Body of pancreas (tissue), 4 donors: ENCODE measurements at places on chromosomes 4 and X.

GRCh38 chrX:26653050-26653449 lies 437.1 kb downstream of the MAGEB5 start:
- no peaks in the 10 kb centered on the region for H3K4me1 ChIP-seq
- no peak overlapping the region for H3K27ac ChIP-seq
- DNase-seq = no peak
- H3K4me3 ChIP-seq = no peak overlapping the region
- no peaks in the 10 kb centered on the region for H3K27me3 ChIP-seq

GRCh38 chr4:100174985-100175383 lies 15.3 kb downstream of the DDIT4L start:
- no peaks in the 10 kb centered on the region for H3K27me3 ChIP-seq
- H3K36me3 ChIP-seq = no peaks in the 10 kb centered on the region
- no peak for DNase-seq
- H3K4me1 ChIP-seq = no peaks in the 10 kb centered on the region
- no peak overlapping the region for H3K27ac ChIP-seq
- no peak overlapping the region for H3K4me3 ChIP-seq

- no peaks in the 10 kb centered on the region for H3K36me3 ChIP-seq
- no peak overlapping the region for H3K27ac ChIP-seq
- no peaks in the 10 kb centered on the region for H3K27me3 ChIP-seq
- DNase-seq = no peak
- H3K4me1 ChIP-seq = no peaks in the 10 kb centered on the region
Measured at GRCh38 chr4:174318829-174319764, 35.4 kb downstream of the CEP44 start.

DNA sequence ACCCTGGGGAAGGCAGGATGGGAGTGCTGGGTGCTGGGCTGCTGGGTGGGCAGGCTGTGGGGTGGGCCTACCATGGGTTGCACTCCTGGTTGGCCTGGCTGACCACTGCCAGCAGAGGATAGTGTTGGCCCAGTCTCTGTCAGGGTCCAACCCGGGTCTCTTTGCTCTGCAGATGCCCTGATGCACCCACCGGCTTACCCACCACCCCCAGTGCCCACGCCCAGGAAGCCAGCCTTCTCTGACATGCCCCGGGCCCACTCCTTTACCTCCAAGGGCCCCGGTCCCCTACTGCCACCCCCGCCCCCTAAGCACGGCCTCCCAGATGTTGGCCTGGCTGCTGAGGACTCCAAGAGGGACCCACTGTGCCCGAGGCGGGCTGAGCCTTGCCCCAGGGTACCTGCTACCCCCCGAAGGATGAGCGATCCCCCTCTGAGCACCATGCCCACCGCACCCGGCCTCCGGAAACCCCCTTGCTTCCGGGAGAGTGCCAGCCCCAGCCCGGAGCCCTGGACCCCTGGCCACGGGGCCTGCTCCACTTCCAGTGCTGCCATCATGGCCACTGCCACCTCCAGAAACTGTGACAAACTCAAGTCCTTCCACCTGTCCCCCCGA lies 14.2 kb upstream of the ADD1 start:
- H3K27me3 ChIP-seq = no peaks in the 10 kb centered on the region
- no peak overlapping the region for H3K4me3 ChIP-seq
- no peaks in the 10 kb centered on the region for H3K36me3 ChIP-seq
- DNase-seq = no peak

DNA sequence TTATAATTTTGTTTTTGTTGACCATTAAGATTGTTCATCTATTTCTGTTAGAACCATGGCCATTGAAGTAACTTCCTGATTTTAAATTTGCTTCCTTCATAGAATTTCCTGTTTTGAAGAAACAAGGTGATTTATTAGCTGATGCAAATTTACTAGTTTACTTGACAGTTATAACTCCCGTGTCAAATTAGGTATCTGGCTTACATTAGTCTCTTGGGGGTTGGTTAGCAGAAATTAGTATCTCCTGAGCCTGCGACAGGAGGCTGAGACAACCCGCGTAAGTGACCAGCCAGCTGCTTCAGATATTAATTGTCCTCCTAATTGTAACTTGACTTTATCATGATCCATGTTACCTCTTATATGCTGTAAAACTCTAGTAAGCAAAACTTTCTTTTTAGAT lies 154.3 kb downstream of the CFAP299 start:
- no peak for DNase-seq
- no peak overlapping the region for H3K27ac ChIP-seq
- no peaks in the 10 kb centered on the region for H3K27me3 ChIP-seq
- no peaks in the 10 kb centered on the region for H3K36me3 ChIP-seq

DNA sequence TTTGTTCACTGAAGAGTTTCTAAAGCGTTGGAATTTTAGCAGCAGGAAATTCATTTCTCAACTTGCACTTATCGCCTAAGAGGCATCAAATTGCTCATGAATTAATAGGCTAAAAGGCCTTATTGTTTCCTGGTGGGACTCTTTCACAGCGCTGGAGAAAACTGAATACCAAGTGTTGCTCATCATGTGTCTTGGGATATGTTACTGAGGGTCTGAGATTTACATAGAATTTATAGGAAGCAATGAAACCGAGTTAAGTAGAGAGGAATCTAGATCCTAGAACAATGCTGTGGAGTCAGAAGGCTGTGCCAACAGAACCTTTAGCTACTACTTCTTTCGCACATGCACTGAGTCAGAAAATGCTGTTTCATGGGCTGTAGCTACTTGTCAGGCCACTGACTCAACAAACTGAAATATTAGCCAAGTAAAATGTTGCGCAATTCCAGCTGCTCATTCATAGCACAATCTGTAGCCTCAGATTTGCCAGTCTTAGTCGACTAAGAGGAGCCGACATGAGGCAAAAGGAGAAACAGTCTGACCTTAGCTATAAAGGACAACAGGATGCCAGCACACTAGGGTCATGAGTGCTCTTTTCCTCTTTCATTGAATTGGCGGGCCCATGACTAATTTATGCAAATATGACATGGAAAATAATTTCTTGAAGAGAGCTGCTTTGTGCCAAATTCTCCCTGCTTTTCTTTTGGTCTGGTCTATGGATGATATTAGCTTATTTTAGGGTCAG lies 35.9 kb upstream of the CXCL8 start:
- H3K27ac ChIP-seq = peak overlapping the region; percentile 60
- H3K36me3 ChIP-seq = no peaks in the 10 kb centered on the region
- peak; percentile 93 for DNase-seq
- no peak overlapping the region for H3K4me3 ChIP-seq
- peaks cover 30% of the 10 kb centered on the region for H3K4me1 ChIP-seq
- no peaks in the 10 kb centered on the region for H3K27me3 ChIP-seq

DNA sequence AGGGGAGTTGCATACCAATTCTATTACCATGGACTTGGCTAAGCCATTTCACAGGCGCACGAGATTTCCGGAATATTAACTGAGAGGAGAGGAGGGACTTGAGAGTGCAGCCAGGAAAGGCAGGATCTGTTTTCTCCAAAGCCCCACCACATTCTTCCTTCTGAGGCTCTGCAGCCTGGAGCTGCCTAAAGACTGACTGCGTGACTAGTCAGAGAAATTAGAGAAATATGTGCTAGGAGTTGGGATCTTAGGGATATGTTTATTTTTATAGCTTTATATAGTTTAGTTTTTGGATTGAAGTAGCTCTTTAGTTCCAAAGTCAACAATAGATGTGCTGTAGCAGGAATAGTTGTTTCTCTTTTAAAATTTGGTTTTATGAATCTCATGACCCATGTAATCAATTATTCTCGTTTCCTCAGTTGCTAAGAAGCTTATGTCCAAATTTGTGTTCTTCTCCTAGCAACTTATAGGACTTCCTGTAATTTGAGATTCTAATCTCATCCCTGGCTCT lies 300.1 kb upstream of the DDX53 start:
- no peak overlapping the region for H3K27ac ChIP-seq
- H3K36me3 ChIP-seq = no peaks in the 10 kb centered on the region
- no peaks in the 10 kb centered on the region for H3K27me3 ChIP-seq
- H3K4me1 ChIP-seq = no peaks in the 10 kb centered on the region
- DNase-seq = no peak

GRCh38 chr4:32661229-32661628 lies 1941.1 kb downstream of the PCDH7 start:
- H3K4me3 ChIP-seq = no peak overlapping the region
- H3K4me1 ChIP-seq = no peaks in the 10 kb centered on the region
- DNase-seq = no peak
- H3K36me3 ChIP-seq = no peaks in the 10 kb centered on the region
- no peak overlapping the region for H3K27ac ChIP-seq
- H3K27me3 ChIP-seq = no peaks in the 10 kb centered on the region

- no peak for DNase-seq
- no peak overlapping the region for H3K27ac ChIP-seq
- H3K36me3 ChIP-seq = no peaks in the 10 kb centered on the region
- no peaks in the 10 kb centered on the region for H3K27me3 ChIP-seq
Measured at GRCh38 chrX:151745651-151746050, 11.1 kb downstream of the CNGA2 start.

GRCh38 chrX:30414144-30414543 lies 105.0 kb upstream of the NR0B1 start:
- H3K4me3 ChIP-seq = no peak overlapping the region
- no peaks in the 10 kb centered on the region for H3K27me3 ChIP-seq
- no peaks in the 10 kb centered on the region for H3K36me3 ChIP-seq
- no peaks in the 10 kb centered on the region for H3K4me1 ChIP-seq
- H3K27ac ChIP-seq = no peak overlapping the region

- H3K27ac ChIP-seq = peak overlapping the region; percentile 33
- DNase-seq = no peak
- peaks cover 44% of the 10 kb centered on the region for H3K4me1 ChIP-seq
- H3K36me3 ChIP-seq = no peaks in the 10 kb centered on the region
Measured at GRCh38 chr4:173696551-173696950, 166.5 kb upstream of the HAND2 start.

DNA sequence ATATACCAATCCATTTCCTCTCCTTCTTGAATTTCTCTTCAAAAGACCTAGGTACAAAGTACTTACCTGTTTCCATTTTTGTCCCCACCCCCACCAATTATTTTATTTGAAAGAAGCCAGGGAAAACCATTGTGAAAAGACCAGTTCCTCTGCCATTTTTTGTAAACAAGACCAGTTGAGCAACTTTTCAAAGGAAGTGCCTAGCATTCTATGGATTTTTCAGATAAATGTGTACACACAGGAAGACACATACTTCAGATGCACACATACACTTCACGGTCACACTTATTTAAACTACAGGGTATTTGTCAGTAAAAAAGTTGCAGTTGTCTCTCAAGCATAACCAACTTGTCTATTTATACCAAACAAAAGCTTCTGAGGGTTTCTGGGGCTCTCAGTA lies 587.2 kb upstream of the KLHL4 start:
- no peak overlapping the region for H3K27ac ChIP-seq
- no peaks in the 10 kb centered on the region for H3K4me1 ChIP-seq
- DNase-seq = no peak
- H3K27me3 ChIP-seq = no peaks in the 10 kb centered on the region
- H3K36me3 ChIP-seq = no peaks in the 10 kb centered on the region
- no peak overlapping the region for H3K4me3 ChIP-seq

DNA sequence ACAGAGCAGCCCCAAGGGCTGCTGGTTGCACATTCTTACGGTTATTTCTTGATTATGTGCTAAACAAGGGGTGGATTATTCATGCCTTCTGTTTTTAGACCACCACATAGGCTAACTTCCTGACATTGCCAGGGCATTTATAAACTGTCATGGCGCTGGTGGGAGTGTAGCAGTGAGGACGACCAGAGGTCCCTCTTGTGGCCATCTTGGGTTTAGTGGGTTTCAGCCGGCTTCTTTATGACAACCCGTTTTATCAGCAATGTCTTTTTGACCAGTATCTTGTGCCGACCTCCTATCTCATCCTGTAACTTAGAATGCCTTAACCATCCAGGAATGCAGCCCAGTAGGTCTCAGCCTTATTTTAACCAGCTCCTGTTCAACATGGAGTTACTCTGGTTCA lies 212.4 kb upstream of the GRID2 start:
- H3K36me3 ChIP-seq = no peaks in the 10 kb centered on the region
- H3K4me1 ChIP-seq = no peaks in the 10 kb centered on the region
- H3K4me3 ChIP-seq = no peak overlapping the region
- no peak overlapping the region for H3K27ac ChIP-seq
- DNase-seq = no peak
- H3K27me3 ChIP-seq = no peaks in the 10 kb centered on the region

DNA sequence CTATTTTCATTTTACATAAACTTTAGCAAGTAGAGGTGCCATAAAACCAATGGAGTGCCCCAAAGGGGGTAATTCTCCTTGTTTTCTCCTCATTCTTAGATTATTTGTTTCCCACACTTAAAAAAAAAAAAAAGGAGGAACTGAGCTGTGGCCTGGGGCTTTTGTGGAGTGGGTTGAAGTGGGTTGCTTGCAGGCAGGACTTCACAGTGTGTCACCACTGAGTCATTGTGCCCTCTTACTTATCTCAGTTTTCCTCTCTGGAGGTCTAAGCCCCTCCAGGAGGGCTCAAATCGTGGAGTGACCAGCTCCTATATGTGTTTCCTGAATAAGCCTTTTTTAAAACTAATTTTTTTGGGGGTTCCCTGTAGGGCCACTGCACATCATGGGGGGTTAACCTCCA lies 69.0 kb downstream of the SLC16A2 start:
- H3K36me3 ChIP-seq = no peaks in the 10 kb centered on the region
- H3K27ac ChIP-seq = no peak overlapping the region
- H3K27me3 ChIP-seq = no peaks in the 10 kb centered on the region
- no peak for DNase-seq

- no peaks in the 10 kb centered on the region for H3K27me3 ChIP-seq
- H3K27ac ChIP-seq = no peak overlapping the region
- DNase-seq = no peak
- H3K4me3 ChIP-seq = no peak overlapping the region
- H3K36me3 ChIP-seq = no peaks in the 10 kb centered on the region
- H3K4me1 ChIP-seq = peaks cover 22% of the 10 kb centered on the region
Measured at GRCh38 chrX:44908153-44908552, 35.2 kb downstream of the KDM6A start.

DNA sequence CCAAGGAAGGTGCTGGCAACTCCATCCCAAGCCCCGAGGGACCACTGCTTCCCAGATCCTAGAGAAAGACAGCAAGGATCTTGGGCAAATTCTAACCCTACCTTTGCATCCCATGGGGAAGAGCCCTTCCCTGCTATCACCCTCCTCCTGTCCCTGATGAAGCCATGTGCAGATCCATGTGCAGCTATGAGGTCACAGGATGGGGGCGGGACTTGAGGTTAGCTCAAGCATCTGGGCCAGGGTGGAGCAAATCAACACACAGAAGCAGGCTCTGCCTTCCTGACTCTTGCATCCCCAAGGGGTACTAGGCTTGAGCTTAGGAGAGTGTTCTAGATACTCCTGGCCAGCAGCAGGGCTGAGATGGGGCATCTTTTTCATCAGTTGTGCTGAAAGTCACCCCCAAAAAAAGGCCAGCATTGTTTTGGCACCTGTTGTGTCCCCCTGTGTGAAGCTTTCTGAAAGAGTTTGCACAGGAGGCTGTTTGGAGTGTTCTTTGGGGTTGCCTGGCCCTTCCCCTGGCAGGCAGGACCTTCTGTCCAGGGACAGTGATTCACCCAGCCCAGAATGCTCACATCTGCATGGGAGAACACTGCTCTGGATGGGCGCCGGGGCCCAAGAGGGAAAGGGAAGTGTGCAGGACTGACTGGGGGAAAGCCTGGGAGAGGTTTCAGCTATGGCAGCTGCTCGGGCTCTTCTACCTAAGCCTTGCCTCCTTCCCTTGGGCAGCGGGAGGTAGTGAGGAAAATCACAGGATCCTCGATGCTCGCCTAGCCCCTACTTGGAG lies 50.8 kb downstream of the PRPS1 start:
- H3K4me3 ChIP-seq = no peak overlapping the region
- DNase-seq = peak; percentile 76
- peak overlapping the region; percentile 56 for H3K27ac ChIP-seq
